ENCODE measurements at places on chromosomes 7 and 10.

GRCh38 chr10:24645784-24646183, 77.9 kb downstream of the ARHGAP21 start:
- DNase-seq: no peak

- no peak for DNase-seq
Measured at GRCh38 chr7:35384761-35385700, 131.1 kb upstream of the TBX20 start.

GRCh38 chr7:158320328-158320727, 267.3 kb downstream of the PTPRN2 start:
- no peak for DNase-seq

DNA sequence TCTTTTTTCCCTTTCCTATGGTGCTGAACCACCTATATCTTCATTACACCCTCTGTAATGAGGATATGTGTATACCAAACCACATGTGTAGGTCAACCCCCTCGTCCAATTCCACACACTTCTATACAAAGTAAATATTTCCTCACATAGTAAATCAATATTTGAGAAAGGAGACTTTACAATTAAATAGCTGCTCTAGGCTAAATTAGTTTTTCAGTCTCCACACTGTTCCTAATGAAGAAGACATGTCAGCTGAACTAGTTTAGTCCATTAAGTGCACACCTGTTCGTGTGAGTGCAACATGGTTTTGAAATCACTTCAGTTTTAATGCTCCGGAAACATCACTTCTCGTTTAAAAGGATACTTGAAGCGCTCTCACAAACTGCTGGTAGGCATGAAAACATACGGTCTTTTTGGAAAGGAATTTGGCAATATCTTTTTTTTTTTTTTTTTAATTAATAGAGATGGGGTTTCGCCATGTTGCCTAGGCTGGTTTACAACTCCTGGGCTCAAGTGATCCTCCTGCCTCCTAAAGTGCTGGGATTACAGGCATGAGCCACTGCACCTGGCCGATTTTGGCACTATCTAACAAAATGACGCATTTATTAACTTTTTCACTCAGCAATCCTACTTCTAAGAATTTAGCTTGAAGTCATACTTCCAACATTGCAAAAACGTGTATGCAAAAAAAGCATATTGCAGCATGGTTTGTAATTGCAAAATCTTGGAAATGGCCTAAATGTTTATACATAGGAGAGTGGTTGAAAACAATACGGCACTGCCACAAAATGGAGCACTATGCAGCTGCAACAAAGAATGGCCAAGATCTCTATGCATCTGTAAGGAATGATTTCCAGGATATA, 2.1 kb upstream of the XRCC2 start:
- no peak for DNase-seq

DNA sequence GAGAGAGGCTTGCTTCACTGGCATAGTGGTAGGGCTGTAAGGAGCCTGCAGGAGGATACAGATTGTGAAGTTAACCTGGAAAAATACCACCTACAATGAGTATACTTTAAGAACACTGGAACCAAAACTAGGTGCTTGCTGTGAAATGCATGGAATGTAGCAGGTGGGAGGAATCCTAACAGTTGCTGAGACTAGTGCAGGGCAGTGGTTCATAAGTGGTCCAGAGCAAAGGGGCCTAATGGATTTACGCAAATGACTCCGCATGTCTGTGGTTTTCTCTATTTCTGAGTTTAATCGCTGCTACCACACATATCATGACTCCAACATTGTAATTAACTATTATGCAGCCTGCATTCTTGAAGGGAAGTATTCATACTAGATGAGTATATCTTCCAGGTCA, 218.4 kb downstream of the CHRM2 start:
- no peak for DNase-seq

DNA sequence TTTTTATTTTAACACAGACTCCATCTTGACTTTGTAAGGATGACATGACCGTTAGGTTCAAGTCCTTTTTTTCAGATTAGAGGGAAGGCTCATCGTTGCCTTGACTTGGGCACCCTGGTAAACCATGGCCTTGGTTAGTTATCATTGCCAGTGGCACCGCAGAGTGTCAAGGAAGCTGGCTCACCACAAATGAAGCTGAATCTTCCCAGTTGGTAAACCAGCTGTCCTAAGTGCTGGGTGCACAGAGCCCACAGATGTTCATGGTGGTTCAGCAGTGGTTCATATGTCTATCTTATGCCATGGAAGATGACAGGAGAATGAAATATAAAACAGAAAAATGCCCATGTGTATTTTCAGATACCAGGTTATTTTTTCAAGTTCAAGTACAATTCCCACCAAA, 273.6 kb downstream of the PLXDC2 start:
- no peak for DNase-seq

- DNase-seq: no peak
Measured at GRCh38 chr10:15783941-15784636, 64.4 kb upstream of the ITGA8 start.

- peak; percentile 82 for DNase-seq
Measured at GRCh38 chr7:6422926-6423632, 24.7 kb downstream of the DAGLB start.

GRCh38 chr10:60937784-60938654, 6.0 kb downstream of the RHOBTB1 start:
- no peak for DNase-seq

DNA sequence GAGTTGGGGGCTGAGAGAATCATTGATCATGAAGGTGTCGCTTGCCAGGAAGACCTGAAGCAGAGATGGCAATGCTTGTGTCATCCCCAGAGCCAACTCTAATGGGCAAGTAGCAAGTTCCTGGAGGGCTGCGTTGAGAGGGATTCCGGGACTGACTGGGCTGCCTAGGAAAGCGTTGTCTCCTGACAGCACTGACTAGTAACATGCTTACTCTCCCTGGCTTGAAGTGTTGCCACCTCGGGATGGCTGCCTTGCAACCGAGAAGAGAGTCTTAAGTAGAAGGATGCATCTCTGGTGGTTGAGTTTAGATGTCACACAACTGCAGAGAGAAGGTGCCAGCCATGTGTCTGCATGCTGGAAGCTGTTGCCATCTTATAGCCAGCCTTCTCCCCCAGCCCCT, 453.4 kb downstream of the PLXNA4 start:
- DNase-seq: no peak

DNA sequence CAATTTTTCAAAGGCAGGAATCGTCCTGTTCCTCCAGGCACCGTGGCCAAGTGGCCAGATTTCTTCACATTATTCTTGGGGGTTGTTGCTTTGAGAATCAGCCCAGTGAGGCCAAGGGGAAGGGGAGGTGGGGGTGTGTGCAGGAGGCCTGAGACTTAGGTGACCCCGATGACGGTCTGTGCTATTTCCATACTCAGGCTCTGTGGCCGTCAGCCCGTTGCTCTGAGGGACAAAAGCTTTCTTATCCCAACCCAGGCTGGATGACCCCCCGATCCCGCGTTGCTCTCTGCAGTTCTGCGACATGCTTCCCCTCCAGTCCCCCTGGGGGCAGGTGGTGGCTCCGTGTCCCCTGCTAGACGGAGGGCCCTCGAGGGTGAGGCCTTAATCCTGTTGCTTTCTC, 14.2 kb downstream of the DOCK1 start:
- DNase-seq: no peak

DNA sequence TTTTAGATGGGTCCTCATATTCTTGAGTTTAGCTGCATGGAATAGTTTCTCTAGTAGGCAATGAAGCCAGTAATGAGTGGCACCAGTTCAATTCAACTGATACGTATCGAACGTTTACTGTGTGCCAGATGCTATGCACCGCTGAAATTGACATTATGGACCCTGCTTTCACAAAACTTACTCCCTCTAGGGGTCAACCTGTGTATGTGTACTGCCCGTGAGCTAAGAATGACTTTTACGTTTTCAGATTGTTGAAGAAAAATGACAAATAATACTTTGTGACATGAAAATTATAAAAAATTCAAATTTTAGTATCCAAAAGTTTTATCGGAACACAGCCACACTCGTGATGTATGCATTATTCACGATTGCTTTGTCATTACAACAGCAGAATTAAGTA, 95.5 kb downstream of the ZMYND11 start:
- no peak for DNase-seq

- DNase-seq: no peak
Measured at GRCh38 chr10:29691564-29692072, 56.8 kb upstream of the SVIL start.

GRCh38 chr10:56763090-56763489, 402.0 kb upstream of the ZWINT start:
- DNase-seq: no peak

DNA sequence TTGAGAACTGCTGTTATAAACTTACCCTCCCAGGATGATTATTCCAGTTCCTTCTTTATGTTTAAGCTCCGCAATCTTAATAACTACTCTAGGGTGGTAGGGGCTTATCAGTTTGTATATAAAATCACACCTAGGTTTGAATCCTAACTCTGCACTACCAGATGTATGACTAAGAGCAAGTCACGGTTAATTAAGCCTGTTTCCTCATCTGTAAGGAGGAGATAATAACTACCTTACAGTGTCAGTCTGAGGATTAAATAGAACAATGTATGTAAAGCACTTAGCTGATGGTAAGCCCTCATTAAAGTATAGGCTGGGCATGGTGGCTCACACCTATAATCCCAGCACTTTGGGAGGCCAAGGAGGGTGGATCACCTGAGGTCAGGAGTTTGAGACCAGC, 9.2 kb downstream of the DNA2 start:
- no peak for DNase-seq

DNA sequence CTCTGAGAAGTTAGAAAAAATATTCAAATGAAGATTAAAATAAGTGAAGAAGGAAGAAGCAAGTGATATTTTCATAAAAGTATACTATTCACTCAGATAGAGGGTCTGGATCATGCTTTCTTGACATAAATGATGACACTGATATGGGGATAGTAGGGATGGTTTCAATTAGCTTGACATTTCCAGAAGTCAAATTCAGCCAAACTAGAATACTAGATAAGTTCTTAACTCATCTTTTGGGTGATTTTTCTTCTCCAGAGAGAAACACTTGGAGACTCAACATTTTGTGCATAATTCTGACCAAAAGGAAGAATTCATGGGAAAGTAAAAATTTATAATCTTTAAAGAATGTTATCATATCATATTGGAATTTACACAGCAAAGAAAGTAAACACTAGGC, 152.0 kb upstream of the LRGUK start:
- no peak for DNase-seq

- no peak for DNase-seq
Measured at GRCh38 chr10:108360187-108360586, 1195.7 kb upstream of the SORCS1 start.

DNA sequence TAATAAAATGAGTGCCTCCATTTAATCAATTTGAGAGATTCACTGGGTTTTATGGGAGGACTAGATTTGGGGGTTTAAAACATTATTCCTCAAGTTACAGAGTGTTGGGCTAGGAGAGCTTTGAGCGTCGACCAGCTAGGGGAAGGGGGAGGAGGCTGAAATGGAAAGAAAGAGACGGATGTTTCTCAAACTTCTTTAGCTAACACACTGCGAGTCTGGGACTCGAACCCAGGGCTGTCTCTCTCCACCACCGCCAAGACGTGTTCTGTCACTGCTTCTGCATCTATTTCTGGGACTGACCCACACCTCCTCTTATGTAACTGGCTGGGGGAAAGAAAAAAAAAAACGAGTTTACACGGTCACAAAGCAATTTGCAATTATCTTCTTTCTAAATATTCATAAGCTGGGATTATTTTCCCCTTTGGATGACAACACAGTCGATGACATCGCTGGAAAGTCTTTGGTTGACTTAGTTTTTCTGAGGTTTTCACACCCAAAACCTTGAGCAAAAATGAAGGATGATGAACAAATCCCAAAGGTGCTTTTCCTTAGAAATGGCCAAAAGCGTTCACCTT, 27.2 kb downstream of the CHST15 start:
- DNase-seq: no peak

- no peak for DNase-seq
Measured at GRCh38 chr10:102985811-102986210, 67.7 kb downstream of the CNNM2 start.

DNA sequence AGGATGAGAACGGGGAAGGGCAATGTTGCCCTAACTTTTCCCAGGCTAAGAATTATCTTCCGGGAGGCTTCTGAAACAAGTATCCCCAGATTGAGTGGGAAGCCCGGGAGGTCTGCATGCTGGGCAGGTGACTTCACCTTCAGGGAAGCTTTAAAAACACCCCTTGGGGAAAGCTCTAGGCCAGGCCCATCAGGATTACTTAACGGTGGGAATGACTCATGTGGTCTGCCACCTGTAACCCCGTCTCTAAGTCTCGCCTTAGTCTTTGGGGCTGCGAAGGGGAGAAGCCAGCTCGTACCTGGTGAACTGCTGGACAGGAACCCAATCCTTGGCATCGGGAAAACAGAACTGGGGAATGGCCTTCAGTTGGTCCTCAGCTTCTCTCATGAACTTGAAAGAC, 80.1 kb upstream of the MKRN1 start:
- DNase-seq: no peak

DNA sequence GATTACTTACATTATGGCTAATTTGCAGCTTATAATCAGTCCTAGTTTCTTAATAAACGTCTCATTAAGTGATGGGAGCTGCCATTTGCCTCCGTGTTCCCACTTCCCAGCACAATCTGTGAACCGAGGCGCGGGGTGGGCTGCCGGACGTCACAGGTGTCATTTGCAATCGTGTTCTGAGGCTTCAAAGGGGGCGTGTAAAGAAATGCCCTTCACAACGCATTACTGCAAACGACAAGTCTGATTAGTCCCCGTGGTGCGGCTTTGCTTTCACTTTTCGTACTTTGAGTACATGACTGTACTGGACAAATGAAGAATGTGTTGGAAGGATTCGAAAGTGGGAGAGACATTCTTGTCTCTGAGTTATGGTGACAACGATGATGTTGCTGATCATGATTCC, 614.2 kb upstream of the ADARB2 start:
- no peak for DNase-seq

DNA sequence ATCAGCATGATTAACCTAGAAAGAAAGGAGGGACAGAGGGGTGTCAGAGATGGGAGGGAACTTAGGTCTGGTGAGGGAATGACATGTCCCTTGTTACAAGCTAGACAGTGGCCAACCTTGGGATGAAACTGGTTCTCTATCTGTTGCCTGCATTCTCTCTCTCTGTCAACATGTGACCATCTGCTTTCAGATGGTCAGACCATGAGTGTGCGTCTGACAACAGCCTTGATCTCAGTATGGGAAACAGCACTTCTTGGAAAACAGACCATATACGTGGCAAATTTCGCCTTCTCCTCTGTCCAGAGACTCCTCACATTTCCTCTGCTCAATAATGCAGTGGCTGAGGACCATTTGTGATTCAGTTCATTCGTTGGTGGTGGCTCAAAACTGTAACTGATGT, 845.9 kb downstream of the TYW1 start:
- DNase-seq: no peak

GRCh38 chr10:110076559-110077318, 69.0 kb downstream of the ADD3 start:
- DNase-seq: no peak
